Activated T-cell treated with anti-CD3 and anti-CD28 coated beads for 48 hours (primary cell): ENCODE measurements at places on chromosomes 7 and 10.
A peak's percentile ranks its signal among the peaks of the same experiment; 100 is the strongest.

DNA sequence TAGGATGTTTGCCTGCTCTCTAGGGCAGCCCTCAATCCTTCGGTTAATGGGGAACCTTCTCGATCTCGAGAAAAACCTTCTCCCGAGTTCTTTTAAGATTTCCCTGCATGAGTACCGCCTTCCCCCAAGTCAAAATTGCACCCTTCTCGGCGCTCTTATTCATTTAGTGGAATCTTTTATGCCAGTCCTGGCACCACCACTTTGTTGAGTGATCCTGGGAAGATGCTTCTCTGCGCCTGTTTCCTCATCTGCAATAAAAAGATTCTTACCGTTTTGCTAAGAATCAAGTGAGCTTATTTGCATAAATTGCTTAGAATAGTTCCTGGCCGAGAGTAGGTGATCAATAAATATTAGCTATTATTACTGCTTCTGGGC is 697 bp downstream of the ARPC1A start:
- no peak for DNase-seq

DNA sequence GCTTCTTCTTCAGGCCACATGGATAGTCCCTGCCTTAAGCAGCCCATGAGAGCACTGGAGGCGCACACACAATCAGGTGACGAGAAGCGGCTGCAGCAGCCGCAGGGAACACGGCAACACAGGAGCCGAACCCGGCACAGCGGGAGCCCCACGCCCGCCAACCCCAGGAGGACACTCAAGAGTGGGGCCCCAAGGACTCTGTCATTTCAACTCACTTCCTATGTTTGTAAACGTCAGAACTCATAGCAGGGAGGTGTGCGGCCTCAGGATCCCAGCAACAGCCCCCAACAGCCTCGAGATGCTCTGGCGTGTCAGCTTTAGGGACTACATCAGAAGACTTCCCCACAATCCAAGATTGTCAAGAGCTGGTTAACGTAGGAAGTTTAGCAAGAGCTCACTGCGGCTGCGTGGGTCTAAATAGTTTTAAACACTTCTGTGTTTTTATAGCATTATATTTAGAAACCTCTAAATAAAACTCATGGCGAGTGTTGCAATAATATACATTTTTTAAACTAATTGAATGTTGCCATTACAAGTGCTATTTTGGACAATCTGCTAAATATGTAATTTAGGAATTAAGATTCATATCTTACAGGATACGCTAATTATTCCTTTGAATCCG is 123.4 kb downstream of the MAD1L1 start:
- no peak for DNase-seq

GRCh38 chr10:84590327-84591193 is 262.2 kb downstream of the CCSER2 start:
- DNase-seq = no peak

DNA sequence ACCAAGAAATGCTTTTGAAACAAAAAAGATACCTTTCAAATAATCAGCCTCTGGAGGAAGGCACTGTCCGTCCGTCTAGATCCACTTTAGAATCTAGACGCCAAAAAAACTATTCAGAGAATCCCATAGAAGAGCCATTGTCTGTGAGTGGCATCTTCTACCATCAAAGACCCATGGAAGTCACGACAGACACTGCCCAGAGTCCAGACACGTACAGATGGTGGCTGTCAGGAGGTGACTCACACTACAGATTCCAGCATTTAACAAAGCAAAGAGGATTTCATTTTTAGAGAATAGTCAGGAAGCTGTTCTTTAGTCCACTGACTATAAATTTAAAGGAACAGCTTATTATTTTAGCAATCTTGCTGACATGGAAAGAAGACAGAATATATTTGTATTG is 11.7 kb downstream of the C1QL3 start:
- DNase-seq = no peak

DNA sequence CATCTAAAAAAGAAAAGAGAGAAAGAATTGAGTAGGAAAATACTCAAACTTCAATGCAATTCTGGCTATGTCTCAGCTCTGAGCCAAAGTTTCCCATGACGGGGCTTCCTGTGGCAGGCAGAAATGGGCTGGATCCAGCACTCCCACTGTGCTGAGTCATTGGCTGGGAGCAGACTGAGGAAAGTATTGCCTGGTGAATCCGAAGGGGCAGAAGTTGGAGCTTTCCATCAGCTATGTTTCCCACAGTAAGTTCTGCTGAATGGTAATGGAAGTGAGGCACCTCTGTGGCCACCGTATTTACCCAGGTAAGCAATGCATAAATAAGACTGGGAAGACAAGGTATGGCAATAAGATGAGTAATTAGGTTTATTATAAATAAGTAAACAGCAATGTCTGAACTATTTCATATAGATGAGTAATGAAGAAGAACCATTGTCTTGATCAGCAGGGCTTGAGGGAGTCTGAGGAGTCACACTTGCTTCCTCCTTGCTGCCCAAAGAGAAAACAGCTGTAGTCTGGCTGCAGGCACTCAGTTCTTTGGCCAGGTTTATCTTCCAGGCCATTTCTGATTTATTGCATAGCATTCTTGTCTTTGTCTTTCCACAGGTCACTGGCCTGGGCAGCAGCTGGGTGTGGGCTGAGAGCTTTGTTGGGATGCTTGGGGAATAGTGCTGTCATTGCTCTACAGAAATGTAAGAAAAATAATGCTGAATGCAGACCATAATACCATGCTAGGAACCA is 255.3 kb downstream of the DNAJB9 start:
- no peak for DNase-seq

GRCh38 chr10:47370878-47371277 is 13.2 kb downstream of the ZNF488 start:
- DNase-seq = no peak

- no peak for DNase-seq
Observed at GRCh38 chr10:74418285-74418872, 267.4 kb downstream of the ADK start.

DNA sequence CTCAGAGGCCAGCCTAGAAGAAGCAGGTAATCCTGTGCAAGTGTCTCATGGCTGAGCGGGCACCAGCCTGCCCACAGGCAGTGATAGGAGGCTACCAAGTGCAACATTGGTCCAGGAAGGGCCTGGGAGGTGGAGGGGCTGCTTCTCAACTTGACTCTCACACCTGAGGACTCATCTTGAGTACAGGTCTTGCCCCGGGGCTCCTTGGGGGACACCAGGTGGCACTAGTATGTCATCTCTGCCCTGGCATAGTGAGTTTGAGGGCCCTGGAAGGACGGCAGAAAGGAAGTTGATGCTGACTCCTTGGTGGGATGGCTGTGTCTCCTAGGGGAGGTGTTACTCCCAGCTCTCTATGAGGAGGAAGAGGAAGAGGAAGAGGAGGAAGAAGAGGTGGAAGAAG is 2.3 kb downstream of the CCDC136 start:
- peak; percentile 4 for DNase-seq

DNA sequence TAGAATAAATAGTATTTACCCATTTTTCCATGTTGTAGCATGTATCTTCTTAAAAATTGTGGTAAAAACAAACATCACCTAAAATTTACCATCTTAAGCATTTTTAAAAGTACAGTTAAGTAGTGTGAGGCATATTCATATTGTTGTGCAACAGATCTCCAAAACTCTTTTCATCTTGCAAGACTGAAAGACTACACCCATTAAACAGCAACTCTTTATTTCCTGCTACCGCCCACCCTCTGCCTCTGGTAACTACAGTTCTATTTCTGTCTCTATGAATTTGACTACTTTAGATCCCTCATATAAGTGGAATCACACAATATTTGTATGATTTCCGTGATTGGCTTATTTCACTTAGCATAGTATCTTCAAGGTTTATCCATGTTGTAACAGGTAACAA is 40.0 kb upstream of the AGBL3 start:
- no peak for DNase-seq

DNA sequence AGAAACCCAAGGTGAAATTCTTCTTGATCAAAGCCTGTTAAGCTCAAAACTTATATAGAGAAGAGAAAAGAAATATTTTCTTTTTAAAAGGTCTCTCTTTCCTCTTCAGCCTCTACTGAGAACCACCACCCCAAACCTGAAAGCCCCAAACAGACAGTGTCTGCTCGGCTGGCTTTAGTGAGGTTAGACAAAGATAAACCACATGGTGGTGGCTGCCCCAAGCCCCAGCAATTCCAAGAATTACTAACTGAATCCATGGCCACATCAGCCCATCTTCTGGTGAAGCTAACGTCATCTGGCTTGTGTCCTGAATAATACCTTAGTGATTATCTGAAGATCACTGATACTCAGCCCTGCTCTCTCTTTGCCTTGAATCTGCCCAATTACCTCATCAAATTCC is 275.0 kb downstream of the ELMO1 start:
- no peak for DNase-seq

- peak; percentile 7 for DNase-seq
Observed at GRCh38 chr7:39465055-39465929, 100.9 kb upstream of the YAE1 start.

- no peak for DNase-seq
Observed at GRCh38 chr7:90461219-90461618, 8.2 kb upstream of the PTTG1IP2 start.

GRCh38 chr10:12703813-12704212 is 297.7 kb downstream of the CCDC3 start:
- no peak for DNase-seq

GRCh38 chr10:113131613-113132261 is 181.7 kb downstream of the TCF7L2 start:
- DNase-seq = no peak

- no peak for DNase-seq
Observed at GRCh38 chr7:128137181-128137580, 103.9 kb upstream of the LEP start.

DNA sequence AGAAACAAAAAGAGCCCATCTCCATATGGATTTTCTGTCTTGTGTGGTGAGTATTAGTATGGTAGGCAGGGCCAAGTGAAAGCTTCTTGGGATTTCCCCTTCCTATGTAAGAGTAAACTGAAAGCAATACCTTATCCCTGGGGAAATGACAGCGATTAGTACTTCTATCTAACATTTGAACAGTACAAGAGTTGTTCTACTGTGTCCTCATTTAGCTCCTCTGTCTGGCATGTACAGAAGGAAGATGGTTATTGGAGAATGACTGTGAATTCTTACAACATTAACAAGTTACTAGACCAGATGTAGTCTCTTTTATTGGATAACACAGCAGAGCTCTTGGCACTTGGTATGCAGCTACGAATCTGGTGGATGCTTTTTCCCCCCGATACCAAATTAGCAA is 17.9 kb upstream of the TRIL start:
- no peak for DNase-seq

DNA sequence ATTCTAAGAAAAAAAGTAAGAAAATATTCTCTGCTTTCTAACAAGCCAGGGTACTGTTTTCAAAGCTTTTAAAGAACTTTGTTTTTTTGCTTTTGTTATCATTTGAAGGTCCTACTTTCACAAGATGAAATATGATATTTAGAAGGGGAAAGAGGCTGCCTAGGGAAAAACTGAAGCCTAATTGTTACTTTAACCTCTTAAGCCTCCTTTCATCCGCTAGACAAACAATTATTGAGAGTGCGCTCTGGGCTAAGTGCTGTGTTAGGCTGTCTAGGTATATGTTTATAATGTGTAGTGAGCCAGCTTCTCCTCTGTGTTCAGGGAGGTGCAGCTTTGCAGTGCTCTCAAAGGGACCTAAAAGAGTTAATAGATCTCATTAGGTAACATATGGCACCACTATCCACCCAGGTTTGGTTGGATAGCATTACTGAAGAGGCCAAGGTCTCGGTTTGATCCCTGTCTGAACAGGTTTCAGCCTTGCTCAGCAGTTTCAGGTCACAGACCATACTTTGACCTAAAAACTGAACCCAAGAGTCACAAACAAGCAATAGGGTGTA is 17.9 kb downstream of the PDK4 start:
- DNase-seq = no peak

DNA sequence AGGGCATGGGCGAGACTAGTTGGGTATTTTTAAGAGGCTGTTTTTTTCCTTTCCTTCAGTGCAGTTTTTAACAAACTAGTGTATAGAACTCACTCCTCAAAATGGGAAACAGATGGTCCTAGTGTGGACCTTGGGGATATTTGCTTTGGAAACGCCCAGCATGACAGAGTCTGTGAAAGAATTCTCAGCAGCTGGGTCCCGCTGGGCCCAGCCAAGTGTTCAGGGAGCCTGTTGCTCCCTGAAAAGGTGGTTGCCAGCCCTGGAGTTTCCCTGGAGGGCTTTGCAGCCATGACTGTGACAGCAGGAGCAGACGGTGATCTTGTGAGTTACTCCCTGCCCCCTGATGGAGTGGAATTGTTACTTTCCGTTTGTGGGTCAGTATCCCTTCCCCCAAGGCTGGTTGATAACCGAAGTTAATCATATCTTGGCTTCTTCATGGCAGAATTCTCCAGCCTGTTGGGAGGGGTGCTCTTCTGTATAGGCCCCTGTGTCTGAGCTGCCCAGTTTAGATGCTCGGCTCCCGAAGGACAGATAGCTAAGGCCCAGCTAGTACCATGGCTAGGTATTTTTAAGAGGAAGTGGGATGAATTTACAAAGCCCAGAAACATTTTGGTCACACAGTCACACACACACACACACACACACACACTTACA is 278.6 kb upstream of the HABP2 start:
- no peak for DNase-seq

- peak; percentile 6 for DNase-seq
Observed at GRCh38 chr10:67520924-67521520, 175.0 kb downstream of the CTNNA3 start.

DNA sequence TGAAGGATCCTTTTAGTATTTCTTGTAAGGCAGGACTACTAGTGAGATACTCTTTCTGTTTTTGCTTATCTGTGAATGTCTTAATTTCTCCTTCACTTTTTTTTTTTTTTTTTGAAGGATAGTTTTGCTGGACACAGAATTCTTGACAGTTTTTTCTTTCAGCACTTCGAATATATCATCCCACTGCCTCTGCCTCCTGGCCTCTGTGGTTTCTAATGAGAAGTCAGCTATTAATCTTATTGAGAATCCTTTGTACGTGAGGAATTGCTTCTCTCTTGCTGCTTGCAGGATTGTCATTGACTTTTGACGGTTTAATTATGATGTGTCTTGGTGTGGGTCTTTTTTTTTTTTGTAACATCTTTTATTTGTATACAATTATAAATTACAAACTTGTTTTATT is 12.6 kb upstream of the WAC start:
- DNase-seq = no peak

- no peak for DNase-seq
Observed at GRCh38 chr10:72009425-72010081, 45.4 kb downstream of the CHST3 start.

DNA sequence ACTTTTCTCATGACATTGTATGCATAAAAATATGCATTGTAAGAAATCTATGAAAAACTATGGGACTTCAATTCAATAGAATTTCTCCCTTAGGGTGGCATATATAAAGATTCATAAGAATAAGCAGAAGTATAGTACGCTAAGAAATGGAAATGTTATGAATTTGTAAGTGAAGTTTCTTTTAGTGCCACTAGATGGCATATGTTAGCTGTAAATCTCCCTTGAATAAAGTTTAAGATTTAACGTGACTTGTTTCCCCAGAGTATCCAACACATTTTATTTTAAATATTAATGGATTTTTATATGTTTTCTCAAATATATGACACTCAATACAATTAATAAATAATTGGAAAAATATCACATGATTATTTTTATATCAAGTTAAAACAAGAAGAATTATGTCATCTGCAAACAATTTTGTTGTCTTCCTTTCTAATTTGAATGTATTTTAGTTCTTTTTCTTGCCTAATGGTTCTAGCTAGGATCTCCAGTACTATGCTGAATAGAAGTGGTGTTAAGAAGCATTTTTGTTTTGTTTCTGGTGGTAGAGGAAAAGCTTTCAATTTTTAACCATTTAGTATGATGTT is 287.2 kb downstream of the HGF start:
- no peak for DNase-seq

- DNase-seq = no peak
Observed at GRCh38 chr7:102403563-102403962, 7.4 kb downstream of the PRKRIP1 start.
